Activated CD4-positive, alpha-beta T cell treated with anti-CD3 and anti-CD28 coated beads, Interleukin-2, Interleukin-4, amounts not matched to agents 100 ng/mL and 50 ng/mL, durations not matched to agents 16 hours and 8 hours (primary cell): ENCODE measurements at places on chromosomes 13 and 19.

DNA sequence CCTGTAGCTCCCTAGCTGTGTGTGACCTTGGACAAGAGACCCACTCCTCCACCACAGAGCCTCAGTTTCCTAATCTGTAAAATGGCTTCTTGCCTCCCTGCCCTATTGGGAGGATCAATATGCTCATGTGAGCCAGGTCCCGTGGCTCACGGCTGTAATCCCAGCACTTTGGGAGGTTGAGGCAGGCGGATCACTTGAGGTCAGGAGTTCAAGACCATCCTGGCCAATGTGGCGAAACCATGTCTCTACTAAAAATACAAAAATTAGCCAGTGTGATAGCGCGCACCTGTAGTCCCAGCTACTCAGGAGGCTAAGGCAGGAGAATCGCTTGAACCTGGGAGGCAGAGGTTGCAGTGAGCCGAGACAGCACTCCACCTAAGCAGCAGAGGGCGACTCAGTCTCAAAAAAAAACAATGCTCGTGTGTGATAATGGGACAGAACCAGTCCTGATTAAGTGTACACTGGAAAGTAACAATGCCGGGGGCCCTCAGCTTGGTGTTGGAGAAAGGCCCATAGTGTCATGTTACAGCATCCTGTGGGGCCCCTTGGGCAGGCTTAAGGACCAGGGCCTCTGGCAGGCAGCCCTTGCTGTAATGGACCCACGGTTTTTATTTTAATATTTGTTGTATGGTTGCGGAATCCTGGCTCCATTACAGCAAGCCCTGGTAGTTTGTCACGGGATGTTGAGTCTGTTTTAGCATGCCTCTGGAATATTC lies 6.8 kb downstream of the RPS11 start:
- DNase-seq = no peak

GRCh38 chr13:40600149-40600751 lies 66.2 kb downstream of the FOXO1 start:
- peak; percentile 22 for DNase-seq

- no peak for DNase-seq
Measured at GRCh38 chr19:12703046-12703445, 6.6 kb upstream of the FBXW9 start.

- no peak for DNase-seq
Measured at GRCh38 chr13:75418997-75419396, 63.0 kb downstream of the TBC1D4 start.

DNA sequence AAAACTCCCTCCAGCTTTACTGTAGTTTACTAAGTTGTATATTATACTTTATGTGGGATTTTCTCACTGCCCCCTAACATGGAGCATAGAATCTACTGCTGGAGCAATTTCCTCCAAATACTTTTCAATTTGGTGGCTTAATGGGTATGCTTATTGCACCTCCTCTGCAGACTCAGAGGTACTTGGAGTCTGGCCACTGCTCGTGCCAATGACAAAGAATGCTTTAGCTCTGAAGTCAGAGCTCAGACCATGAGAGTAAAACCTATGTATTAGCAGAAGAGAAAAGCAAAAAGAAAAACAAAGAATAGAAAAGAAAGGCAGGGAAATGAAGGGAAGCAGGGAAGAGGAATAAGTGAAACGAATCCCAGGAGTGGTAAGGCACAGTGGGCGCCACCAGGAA lies 71.9 kb downstream of the SUCLA2 start:
- DNase-seq = no peak

DNA sequence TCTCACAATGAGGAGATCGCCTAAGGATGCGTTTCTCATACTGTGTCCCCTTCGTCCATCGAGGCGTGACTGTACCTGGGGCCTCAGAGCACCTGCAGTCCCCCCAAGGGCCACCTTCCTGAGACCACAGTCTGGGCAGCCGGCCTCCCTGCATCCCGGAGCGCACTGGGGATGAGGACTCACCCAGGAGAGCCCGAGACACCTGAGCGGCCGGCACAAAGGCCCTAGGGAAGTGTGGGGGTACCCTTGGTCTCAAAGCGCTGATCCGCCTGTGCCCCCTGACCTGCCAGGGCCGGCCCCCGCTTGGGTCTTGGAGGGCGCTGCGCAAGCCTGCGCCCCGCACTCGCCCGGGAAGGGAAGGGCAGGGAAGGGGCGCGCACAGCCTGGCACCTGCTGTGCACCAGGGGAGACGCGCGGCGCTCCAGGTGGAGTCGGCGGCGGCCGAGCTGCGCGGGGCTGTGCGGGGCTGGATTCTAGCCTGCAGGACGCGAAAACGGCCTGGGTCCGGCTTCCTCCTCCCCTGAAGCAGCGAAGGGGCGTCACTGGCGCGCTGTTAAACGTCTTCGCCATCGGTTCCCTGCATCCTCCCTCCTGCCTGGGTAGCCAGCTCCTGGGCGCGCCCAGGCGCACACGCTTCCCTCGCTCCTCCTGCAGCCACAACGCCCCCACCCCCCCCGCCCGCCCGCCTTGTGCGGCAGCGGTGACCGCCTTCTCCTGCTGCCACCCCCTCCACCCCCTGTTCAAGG lies 13.6 kb upstream of the USP29 start:
- DNase-seq = no peak

- DNase-seq = no peak
Measured at GRCh38 chr19:8320564-8321066, 560 bp downstream of the NDUFA7 start.

- no peak for DNase-seq
Measured at GRCh38 chr19:40805258-40805868, 6.4 kb downstream of the EGLN2 start.

GRCh38 chr13:31209172-31209840 lies 9.5 kb downstream of the B3GLCT start:
- no peak for DNase-seq

- no peak for DNase-seq
Measured at GRCh38 chr13:99415014-99415650, 86.1 kb upstream of the TM9SF2 start.

- no peak for DNase-seq
Measured at GRCh38 chr19:5787409-5788182, 3.0 kb upstream of the PRR22 start.

DNA sequence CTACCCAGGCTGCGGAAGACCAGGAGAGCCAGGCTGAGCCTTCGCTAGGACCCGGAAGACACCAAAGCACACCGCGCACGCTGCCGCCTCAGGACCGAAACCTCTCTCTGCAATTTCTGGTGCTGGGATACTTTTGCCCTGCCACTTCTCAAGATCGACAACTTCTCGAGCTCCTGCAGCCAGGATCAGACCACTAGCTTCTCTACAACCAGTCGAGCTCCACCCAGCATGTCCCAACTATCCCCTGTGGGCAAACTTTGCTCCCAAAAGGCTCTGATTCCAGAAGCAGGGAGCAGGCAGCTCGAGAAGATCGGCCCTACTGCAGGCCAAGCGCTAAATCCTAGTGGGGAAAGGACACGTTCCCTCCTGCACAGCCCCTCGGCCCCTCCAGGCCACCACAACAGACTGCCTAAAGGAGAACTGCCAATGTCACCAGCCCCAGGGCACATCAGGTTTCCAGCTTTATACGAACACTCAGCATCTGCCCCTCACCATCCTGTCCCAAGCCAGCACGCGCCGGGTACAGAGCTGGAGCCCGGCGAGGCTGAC lies 979 bp downstream of the AKAP8 start:
- peak; percentile 53 for DNase-seq

GRCh38 chr13:33328701-33329100 lies 43.1 kb upstream of the STARD13 start:
- DNase-seq = no peak

DNA sequence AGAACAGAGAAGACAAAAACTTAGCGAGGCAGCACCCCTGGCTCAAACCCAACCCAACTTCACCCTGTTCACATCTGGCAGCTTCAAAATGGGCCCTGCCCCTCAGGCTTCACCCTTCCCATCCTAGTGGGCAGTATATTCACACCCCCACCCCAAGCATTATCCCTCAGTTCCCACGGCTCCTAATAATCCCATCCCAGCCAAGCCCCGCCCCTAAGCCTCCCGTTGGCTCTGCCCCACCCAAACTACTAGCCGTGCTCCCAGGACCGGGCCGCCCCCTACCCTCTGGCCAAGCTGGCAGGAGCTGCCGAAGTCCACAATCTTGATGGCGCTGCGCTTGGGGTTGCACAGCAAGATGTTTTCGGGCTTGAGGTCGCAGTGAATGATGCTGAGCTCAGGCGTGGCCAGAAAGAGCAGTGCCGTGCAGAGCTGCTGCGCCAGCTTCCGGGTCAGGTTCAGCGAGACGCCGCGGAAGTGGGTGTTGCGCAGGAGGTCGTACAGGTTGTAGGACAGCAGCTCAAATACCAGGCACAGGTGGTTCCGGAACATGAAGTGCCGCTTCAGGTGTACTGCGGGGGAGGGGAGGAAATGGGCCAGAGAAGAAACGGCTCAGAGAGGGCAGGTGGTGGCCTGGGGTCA lies 5.8 kb downstream of the DYRK1B start:
- no peak for DNase-seq

DNA sequence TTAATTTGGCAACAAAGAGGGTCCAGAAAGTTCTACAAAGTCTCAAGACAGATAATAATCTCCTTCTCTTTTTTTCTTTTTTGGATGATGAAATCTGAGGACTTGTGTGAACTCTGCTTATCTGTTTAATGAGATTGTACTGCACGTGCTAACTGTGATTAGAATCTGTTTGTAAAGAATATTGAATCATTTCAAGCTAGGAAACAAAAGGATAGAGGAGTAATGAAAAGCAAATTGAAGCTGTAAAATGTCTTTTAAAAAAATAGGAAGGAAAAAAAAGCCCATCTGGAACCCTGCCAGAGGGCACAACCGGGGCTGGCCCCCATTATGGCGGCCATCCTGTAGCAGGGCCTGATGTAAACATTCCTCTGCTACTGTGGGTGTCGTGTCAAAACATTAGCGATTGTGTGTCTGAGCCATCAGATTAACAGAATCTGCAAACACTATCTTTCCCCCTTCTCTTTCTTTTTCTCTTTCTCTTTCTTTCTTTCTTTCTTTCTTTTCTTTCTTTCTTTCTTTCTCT lies 83.0 kb downstream of the FLT1 start:
- no peak for DNase-seq

DNA sequence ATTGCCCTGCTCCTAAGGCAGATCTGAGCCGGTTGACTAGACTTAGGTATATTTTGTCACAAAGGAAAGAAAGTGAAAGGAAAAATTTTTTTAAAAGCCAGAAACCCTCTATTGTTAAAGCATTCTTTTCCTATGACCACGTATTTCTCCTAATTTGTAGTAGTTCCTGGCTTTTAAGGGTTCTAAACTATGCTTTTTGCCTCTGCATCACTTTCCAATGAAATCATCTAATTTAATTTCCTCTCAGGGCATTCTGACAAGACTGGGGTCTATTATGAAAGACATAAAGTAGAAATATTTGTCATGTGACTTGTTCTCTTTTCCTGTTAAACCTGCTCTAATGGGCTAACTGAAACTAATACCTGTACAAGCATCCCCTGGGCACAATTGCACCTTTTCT lies 233.0 kb upstream of the PRR20A start:
- no peak for DNase-seq

DNA sequence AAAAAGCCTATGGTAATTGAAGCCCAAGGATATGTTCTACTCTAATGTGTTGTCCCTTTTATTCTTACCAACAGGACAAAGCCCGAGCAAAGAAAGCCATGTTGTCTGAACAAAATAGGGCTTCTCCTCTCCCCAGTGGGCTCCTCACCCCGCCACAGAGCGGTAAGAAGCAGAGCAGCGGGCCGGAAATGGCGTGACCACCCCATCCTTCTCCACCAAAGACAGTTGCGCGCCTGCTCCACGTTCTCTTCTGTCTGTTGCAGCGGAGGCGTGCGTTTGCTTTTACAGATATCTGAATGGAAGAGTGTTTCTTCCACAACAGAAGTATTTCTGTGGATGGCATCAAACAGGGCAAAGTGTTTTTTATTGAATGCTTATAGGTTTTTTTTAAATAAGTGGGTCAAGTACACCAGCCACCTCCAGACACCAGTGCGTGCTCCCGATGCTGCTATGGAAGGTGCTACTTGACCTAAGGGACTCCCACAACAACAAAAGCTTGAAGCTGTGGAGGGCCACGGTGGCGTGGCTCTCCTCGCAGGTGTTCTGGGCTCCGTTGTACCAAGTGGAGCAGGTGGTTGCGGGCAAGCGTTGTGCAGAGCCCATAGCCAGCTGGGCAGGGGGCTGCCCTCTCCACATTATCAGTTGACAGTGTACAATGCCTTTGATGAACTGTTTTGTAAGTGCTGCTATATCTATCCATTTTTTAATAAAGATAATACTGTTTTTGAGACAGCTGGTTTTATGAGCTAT lies 12.0 kb downstream of the CCNE1 start:
- no peak for DNase-seq

GRCh38 chr13:24050292-24050711 lies 110.2 kb upstream of the SPATA13 start:
- no peak for DNase-seq

DNA sequence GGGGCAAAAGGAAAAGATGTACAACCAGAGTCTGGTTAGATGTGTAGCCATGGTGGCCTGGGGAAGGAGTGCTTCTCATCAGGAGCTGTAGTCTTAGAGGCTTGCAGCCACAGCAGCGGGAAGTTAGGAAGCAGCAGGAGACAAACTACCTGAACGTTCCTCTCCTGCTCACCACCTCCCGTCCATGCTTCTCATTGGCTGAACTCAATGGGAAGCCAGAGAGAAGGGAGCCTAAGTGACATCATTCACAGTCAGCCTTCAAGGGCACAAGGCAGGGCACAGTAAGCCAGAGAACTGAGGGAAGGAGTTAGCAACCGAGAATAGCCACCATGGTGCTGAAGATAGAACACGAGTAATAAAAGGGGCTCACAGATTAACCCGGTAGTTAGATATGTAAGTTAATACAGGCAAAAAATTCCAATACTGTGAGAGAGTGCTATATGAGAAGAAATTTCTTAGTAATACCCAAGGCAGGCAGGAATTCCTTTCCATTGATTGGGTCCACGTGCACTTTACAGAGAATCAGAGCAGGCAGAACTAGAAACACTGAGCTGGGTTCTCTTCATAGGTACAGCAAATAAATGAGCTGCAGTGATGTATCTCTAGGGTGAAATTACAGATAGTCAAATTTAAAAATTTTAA lies 391.5 kb upstream of the DACH1 start:
- DNase-seq = no peak

GRCh38 chr19:45498411-45499195 lies at the start of gene PPM1N:
PPM1N (plus strand) TSS chr19:45498443; CDS start chr19:45498473, 30 bp downstream.
- DNase-seq = peak; percentile 62

- DNase-seq = no peak
Measured at GRCh38 chr13:27961227-27962085, 7.7 kb downstream of the CDX2 start.

DNA sequence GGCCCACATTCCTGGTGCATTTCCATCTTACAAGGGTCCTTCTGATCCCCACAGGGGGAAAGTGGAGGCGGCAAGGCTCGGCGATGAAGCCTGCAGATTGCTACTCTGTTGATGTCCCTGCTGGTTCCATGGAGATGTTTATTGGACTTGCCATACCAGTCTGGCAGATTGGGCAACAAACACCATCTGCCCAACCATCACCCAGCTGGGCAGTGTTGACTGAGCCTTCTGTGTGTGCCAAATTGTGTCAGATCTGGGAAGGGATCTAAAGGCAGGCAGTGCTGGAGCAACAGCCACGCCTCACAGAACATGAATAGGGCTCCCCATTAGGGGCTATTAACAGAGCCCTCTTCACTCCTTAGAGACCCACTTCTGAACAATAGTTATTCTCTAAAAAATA lies 35.0 kb downstream of the FLT1 start:
- DNase-seq = no peak

GRCh38 chr19:30116984-30117555 lies 175.0 kb downstream of the URI1 start:
- no peak for DNase-seq

GRCh38 chr13:113935001-113935844 lies 38.7 kb downstream of the C13orf46 start:
- DNase-seq = no peak
